Pons (tissue), 1 donor: ENCODE measurements at places on chromosomes 13 and 19.
A peak's percentile ranks its signal among the peaks of the same experiment; 100 is the strongest.

DNA sequence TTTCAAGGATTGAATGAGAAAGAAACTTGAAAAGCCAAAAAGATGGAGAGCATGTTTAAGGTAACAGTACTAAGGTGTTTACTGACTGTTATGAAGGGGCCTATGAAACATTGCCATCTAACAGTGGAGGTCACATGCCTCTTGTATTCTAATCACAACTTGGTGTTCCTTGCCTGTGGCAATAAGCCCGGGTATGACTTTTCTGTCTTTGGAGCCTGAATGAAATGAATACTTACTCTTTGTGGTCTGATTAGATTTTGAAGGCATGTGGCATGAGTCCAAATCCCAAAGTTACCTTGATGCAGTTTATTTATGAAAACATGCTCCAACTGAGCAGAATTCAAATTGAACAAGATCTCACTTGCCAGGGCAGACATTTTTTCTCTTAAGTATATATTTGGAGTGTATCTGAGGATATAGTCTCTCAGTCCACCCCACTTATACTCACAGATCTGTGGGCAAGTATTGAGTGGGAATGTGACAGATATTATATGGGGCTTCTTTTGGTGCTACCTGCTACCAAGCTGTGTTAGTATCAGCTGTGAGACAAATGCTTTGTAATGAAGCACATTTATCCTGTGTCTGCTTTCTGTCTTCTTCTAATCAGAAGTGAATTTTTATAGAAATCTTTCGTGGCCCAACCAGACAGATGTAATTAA lies 67.5 kb downstream of the B3GLCT start:
- no peak for DNase-seq

- no peak for DNase-seq
These were observed 52.4 kb downstream of the RFX2 start for GRCh38 chr19:6057651-6058517.

- peak; percentile 42 for DNase-seq
These were observed 26.4 kb downstream of the C13orf46 start for GRCh38 chr13:113947311-113948033.

DNA sequence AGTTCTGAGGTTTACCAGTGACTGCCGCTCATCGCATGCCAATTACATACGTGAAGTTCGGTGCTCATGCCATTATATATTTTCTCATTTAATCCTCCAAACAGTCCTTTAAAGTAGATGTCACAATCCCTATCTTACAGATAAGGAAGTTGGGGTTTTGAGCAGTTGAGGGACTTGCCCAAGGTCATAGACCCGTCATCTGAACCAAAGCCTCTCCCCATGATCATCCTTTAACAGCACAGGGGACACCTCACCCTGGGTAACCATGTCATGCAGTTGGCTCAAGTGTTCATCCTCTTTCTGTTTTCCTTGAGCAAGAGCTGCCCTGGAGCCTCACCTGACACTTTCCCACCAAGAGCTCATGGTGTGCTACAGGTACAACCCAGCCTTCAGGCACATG lies 69.1 kb downstream of the HSPH1 start:
- no peak for DNase-seq

DNA sequence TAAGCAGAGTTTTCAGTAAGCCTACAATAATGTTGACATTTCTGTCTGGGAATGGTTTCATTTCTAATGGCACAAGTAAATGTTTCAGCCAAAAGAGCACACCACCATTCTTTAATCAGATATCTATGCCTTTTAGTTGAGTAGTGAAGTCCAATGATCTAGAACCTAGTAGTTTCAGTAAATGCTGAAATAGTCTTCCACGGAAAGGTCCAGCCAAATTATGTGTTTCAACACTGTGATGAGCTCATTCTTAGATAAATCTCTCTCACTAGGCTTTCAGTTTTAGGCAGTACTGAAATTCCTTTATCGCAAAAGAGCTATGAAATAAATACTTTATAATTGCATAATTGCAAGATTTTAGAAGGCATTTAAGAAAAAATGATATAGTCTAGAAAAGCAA lies 816.8 kb upstream of the PCDH9 start:
- DNase-seq: no peak

DNA sequence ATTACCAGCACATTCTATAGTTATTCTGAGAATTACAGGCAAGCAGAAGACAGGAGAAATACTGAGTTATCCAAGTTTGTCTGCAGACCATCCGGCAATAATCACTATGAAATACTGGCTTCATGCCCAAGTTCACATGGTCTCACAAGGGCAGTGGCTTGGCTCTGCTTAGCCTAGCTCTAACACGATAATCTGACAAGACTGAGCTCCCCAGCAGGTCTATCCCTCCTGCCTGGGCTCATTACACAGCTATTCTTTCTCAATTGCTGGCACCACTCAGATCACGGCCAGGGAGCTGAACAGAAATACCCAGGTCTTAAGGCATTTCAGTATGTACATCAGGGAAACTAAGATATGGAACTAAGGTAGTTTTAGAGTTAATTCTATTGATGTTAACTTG lies 361.6 kb upstream of the PCDH20 start:
- peak; percentile 33 for DNase-seq

DNA sequence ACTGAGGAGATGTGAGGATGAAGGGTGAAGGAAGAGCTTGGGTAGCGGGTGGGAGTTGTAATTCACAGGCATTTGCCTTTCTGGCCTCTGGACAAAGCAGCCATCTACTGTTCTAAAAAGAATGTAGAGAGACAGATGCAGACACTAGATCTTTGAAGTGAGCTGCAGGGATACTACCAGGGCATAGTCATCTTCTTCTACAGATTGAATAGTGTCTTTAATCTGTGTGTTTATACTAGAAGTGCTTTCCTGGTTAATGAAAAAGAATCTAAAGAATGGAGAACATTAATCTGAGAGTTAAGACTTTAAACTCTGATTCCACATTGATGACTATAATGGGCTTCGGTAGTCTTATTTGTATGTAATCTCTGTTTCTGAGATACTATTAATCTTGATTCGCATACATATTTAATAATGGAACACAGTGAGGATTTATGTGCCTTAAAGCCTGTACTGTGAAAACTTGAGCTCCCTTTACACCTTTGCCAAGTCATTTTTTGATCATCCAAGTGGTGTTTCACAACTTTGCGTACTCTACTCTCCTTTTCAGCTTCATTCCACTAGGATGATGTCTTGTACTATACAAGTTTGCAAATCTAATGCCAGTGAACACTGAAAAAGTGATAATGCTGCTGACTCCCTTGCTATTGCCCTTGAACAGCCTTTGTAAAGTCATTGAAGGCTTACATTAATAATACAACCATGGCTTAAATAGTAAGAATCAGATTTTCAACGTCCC lies 2199.4 kb upstream of the PCDH20 start:
- DNase-seq: no peak
